ENCODE measurements at places on chromosomes 2 and 18.
A peak's percentile ranks its signal among the peaks of the same experiment; 100 is the strongest.

DNA sequence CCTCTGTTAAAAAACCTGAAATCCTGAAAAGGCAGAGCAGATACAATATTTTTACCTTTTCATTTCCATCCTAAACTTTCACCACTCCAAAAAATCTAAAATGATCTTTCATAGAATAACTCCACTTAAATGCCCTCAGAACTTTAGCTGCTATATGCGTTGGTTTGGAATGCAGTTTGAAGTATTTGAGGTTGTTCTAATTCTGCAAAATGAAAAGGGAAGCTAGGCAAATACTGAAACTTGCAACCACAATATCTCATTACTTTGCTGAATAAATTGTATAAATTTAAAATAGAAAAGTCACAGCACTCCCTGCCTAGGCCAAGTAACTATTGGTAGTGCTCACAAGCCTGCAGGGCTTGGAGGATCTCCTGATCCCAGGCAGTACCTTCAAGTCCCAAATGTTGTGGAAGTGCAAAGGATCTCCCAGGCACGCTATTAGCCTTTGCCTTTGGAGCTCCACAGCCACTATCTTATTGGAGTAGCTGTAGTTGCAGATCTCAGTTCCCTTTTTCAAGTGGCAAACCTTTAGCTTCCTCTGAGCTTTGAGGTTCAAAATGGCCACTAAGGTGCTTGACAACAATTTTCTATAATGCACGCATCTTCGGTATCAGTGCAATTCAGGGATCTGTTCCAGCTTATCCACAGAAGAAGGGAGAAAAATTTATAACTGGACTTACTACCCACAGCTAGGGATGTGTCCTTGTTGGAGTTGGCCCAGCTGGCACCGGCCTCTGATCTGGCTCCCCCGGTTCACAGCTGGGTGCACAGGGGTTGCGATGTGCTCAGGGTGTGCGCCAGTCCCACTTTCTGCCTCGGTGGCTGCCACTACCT is 43.4 kb upstream of the ANKRD62 start:
- no peak for DNase-seq

- DNase-seq: no peak
Measured at GRCh38 chr2:196610796-196611195, 28.7 kb upstream of the CCDC150 start.

- DNase-seq: peak; percentile 55
Measured at GRCh38 chr2:133561045-133561852, 7.0 kb downstream of the NCKAP5 start.

DNA sequence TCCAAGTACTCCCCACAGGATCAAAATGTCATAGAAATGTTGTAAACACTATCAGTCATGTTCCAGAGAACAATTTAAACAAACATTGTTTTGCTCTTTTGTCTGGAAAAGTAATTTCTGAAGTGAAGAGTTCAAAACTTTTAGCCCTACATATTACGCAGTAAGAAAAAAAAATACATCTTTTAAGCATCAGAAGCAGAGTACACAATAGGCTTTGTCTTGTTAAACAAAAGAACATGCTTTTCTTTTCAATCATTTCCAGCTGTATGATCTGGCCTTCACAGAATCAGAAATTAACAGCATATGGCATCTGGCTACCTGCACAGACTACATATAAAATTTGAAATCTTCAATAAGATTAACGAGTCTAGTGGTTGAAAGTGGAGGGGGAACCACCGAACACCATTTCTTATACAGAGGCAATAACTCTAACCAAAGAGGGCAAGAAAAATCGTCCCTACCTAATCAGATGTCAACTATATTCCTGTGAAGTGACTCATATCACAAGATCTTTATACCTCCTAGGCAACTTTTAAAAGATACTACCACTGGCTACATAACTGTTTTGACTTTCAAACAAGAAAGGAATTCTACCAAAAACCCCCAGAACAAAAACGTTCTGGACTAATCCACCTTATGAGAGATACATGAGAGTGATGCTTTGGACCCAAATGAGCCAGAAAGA is 149.3 kb downstream of the EXOC6B start:
- no peak for DNase-seq

DNA sequence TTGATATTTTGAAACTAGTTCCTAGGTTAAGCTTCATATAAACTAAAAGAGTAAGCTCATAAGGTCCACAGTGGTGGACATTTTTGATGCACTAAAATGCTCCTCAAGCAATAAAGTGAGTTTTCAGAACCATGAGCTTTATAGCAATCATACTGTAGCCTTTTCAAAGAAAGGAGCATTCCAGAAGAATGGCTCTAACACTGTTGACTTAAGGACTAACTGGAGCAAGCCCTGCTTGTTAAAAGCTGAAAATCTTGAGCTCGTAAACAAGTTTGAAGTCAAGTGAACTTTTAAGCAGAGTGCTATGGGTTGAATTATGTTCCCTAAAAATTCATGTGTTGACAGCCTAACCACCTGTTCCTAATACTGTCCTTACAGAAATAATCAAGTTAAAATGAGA is 38.0 kb downstream of the KYNU start:
- DNase-seq: no peak

- no peak for DNase-seq
Measured at GRCh38 chr2:156797832-156798231, 361.7 kb downstream of the GPD2 start.

DNA sequence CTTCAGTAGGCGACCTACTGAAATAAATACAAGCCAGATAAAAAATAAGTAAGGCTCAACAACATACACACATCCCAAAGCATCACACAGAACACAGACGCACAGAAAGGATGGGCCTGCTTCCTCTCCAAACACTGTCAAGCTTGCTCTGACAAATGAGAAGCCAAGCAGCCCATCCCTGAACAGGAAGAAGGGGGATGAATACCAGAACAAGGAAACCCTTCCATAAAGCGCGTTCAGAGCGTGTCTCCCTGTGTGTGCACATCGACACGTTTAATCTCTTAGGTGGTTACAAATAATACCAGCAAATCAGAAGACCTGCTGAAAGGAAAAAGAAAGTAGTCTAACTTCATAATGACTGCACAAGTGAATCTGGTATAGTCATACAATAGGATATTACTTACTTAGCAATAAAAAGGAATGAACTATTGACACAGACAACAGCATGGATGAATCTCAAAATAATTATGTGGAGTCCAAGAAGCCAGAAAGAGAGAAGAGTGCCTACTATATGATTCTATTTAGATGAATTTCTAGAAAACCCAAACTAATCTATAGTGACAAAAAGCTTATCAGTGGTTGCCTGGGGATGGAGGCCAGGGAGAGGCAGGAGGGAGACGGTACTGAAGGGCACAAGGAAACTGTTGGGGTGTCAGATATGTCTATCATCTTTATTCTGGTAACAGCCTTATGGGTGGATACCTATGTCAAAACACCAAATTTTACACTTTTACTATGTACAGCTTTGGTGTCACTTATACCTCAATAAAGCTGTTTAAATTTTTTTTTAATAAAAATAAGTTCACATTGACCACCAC is 26.8 kb downstream of the MBOAT2 start:
- DNase-seq: no peak
